ENCODE measurements at places on chromosomes 2 and 18.

GRCh38 chr2:23660237-23660636 lies 266.7 kb downstream of the ATAD2B start:
- no peak for DNase-seq

GRCh38 chr2:6337472-6337820 lies 528.3 kb downstream of the CMPK2 start:
- DNase-seq: no peak

- no peak for DNase-seq
Observed at GRCh38 chr2:206713746-206714145, 4.5 kb downstream of the DYTN start.

GRCh38 chr2:149334156-149334555 lies 3.8 kb downstream of the LYPD6 start:
- DNase-seq: no peak

DNA sequence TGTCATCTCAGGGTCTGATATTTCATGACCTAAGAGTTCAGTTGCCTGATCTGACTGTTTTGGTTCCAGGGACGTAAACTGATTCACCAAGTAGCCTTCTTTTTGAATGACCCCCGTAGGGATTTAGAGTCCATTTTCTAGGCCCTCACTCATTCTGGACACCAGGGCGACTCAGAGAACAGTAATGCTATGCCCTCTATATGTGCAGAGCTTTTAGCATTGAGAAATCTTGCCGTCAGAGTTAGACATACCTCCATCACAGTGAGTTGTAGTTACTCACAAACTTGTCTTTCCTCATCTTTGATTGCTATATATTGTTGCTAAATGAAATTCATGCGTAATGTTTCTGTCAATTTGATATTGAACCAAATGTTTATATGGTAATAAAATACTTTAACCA lies 92.3 kb downstream of the OSBPL6 start:
- no peak for DNase-seq

- DNase-seq: no peak
Observed at GRCh38 chr18:35345460-35345921, 1.3 kb upstream of the ZNF24 start.

GRCh38 chr2:179985163-179985820 lies 21.8 kb downstream of the CWC22 start:
- no peak for DNase-seq

- DNase-seq: no peak
Observed at GRCh38 chr18:45657357-45658335, 42.4 kb downstream of the SLC14A2 start.

- DNase-seq: no peak
Observed at GRCh38 chr2:127942002-127942401, 56.2 kb upstream of the AMMECR1L start.

DNA sequence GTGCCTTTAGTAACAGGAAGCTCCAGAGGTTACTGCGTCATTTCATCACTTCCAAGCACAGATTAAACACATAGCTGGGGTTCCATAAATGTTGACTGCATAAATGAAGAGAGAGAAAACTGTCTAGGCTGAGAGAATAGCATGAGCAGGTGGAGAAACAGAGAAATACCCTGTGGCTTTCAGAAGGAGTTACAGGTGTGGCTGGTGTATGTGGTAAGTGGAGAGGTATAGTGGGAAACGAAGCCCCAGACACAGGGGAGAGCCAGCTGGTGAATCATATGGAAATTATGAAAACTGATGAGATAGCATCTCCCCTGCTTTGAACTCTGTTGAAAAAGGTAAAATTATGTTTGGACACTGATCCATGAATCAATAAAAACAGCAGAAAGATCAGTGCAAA lies 807.4 kb upstream of the POU3F3 start:
- no peak for DNase-seq

- DNase-seq: no peak
Observed at GRCh38 chr2:229873123-229873581, 48.7 kb downstream of the TRIP12 start.

GRCh38 chr18:57836557-57836956 lies 33.4 kb upstream of the ATP8B1 start:
- no peak for DNase-seq

GRCh38 chr18:23541349-23542093 lies 38.2 kb downstream of the RMC1 start:
- no peak for DNase-seq

- DNase-seq: no peak
Observed at GRCh38 chr2:32905270-32905669, 41.5 kb upstream of the LTBP1 start.

DNA sequence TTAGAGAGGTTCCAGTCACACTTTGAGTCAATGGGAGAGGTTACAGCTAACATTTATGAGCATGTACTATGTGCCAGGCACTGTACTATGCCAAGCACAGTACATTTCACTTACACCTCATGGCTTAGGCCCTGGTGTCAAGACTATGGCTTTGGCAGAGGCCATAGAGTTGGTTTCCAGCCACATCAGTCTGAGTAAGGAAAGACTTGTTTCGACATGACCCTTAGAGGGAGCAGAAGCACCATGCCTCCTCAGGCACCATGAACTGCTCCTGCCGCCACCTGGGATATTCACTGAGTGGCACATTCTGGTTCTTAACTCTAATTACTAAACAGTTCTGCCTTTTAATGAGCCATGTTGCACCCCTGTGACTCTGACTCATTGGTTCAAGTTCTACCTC lies 12.7 kb downstream of the DGUOK start:
- peak; percentile 48 for DNase-seq

DNA sequence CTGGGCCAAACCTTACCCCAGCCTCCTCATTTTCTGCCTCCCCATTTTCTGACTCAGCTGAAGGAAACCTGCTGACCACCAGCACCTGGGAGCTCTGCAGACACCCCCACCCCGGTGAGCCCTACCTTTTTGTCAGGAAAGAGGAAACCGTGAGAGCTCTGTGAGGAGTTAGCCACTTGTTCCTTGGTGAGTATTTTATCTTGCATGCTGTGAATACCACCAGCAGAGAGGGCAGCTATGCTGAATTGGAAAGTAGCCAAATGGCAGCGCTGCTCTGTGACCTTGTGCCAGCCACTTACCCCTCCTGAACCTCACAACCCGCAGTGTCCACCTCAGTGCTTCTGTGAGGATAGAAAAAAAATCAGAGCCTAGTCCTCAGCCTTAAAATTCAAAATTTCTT lies 2.5 kb downstream of the MPPE1 start:
- DNase-seq: no peak

DNA sequence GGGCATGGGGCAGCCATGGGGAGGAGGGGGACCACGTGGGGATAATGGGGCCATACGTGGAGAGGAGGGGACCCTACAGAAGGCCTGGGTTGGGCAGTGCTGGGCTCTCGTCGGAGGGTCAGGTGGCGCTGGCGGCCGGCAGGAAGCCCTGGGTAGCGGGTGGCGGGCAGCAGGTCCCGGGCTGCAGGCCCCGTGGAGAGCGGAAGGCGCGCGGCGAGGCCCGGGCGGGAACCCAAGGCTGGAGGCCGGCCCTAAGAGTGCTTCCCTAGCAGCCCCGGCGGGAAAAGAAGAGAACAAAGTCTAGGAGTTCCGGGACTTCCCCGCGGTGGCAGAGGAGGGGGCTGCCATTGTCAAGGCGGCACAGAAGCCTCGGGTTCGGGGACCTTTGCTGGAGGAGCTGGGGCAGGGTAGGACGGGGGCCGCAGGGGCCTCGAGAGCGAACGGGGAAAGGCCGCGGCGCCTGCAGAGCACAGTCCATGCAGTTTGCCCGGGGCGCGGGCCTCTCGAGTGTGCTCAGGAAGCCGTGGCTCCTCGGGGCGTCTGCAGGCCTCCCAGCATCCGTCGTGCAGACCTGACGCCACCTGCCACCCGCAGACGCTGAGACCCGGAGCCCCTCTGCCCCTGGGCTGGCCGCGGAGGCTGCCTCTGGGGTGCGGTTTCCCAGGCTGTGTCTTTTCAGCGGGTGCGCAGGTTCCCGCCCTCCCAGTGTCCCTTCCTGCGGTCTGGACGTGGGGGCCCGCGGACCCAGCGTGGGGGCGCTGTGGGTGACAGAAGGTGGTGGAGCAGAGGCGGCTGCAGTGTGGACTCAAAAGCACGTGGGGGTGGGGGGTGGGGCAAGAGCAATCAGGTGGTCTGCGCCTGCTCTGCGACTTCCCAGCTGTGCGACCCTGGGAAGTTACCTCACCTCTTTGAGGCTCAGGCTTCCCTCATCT lies 19.4 kb upstream of the NCL start:
- no peak for DNase-seq

GRCh38 chr2:105808423-105809096 lies 63.8 kb downstream of the NCK2 start:
- DNase-seq: no peak

GRCh38 chr2:145741181-145741580 lies 1221.3 kb upstream of the ZEB2 start:
- DNase-seq: no peak

DNA sequence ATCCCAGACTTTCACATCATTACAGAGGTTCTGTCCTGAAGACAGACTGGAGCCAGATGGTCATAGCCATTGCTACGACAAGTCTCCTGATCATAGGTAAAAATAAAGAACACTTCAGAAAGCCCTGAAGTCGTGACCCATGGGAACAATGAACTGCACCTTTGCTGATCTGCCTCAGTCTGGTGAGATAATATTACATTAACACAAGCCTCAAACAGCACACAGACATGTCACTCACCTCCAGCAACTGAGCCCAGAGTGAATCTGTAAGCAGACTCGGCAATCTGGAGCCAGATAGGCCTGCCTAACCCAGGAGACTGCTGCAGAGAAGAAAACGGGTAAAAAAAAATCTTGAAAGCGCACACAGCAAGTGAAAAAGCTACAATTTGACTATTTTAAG lies 79.2 kb downstream of the SLC25A12 start:
- DNase-seq: no peak

- DNase-seq: peak; percentile 68
Observed at GRCh38 chr2:223100061-223100511, 48.1 kb downstream of the KCNE4 start.

- DNase-seq: no peak
Observed at GRCh38 chr2:112883669-112884068, 27.3 kb upstream of the IL37 start.

DNA sequence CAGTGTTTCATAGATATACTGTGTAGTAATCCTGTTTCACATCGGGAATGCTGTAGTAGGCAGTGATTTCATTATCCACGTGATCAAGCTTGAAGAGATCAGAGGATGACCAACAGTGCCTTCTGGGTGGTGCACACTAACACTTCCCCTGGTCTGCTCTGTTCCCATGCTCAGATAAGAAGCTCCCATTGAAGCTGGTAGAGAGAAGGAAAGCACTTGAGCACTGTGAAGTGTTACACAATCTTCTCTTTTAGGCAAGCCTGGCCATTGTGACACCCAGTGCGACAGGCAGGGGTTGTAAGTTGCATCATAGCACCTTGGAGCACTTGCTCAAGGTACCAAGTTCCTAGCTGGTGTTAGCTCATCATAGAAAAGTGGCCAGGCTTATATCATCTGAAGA lies 30.6 kb upstream of the GPD2 start:
- DNase-seq: peak; percentile 7

DNA sequence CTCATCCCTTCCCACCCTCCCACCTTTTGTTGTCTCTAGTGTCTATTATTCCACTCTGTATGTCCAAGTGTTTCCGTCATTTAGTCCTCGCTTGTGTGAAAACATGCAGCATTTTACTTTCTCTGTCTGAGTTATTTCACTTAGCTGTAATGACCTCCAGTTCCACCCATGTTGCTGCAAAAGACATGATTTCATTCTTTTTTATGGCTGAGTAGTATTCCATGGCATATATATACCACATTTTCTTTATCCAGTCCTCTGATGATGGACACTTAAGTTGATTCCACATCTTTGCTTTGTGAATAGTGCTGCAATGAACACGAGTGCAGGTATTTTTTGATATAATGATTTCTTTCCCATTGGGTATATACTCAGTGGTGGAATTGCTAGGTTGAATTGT lies 296.7 kb downstream of the MBD5 start:
- no peak for DNase-seq

- no peak for DNase-seq
Observed at GRCh38 chr2:102788885-102789260, 27.0 kb downstream of the TMEM182 start.

DNA sequence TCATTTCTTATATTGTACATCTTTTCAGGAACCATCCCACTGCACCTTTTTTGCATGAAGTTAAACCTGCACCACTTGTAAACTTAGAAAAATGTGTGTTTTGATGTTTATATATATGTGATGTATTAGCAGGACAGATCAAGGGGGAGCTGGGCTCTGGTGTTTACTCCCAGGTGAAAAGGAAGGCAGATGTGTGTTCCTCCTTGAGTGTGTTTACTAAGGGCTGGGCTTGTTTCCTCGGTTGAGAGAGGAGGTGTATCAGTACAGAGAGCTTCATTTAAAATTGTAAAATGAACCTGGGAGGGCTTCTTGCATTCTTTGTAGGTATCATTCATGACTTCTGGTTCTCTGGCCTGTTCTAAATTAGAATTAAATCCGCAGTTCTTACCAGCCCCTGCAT lies 14.8 kb downstream of the LPIN1 start:
- no peak for DNase-seq

- DNase-seq: no peak
Observed at GRCh38 chr2:146817613-146818012, 1027.2 kb upstream of the ACVR2A start.

- no peak for DNase-seq
Observed at GRCh38 chr18:7248877-7249276, 18.0 kb downstream of the LRRC30 start.

GRCh38 chr2:118059919-118060478 lies 28.3 kb upstream of the INSIG2 start:
- peak; percentile 70 for DNase-seq

GRCh38 chr18:48139431-48140347 lies 209.2 kb upstream of the SMAD2 start:
- DNase-seq: no peak

GRCh38 chr2:45315861-45316260 lies 295.2 kb downstream of the SRBD1 start:
- peak; percentile 76 for DNase-seq

DNA sequence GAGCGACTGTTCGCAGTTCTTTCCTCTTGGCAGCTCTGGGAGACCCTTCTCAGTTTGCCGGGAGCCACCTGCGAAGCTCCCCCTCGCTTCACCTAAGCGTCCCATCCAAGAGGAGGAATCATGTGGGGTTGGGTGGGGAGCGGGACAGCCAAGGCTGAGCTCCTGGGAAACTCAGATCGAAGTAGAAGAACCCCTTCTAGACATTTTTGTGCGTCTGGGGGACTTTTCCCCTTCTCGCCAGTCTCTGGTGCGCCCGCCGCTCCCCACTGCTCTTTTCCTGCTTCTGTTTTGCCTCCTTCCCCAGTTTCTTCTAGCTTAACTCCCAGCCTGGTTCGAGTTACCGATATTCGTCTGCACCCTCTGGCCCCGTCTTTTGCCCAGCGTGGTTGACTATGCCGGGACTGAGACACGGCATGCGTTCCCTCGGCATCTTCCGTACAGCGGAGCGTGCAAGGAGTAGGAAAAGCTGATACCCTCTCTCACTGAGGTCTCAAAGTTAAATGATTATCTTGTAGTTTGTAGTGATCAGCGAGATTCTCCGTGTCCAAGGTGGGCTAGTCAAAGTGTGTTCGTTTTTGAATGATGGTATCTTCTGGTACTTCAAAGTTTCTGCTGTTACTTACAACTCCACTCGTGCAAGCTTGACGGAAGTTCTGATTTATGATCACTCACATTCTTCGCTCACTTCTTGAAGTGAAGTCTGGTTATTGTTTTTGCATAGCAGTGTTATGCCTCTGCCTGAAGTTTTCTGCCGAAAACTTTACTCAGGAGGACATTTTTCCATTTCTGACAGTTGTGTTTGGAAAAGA lies 664 bp downstream of the CAMKMT start:
- DNase-seq: peak; percentile 58

Measured in GM03348 (cell line).